CD4-positive, alpha-beta T cell treated with Interferon gamma for 1 hour (primary cell): ENCODE measurements at places on chromosomes 7 and 10.

DNA sequence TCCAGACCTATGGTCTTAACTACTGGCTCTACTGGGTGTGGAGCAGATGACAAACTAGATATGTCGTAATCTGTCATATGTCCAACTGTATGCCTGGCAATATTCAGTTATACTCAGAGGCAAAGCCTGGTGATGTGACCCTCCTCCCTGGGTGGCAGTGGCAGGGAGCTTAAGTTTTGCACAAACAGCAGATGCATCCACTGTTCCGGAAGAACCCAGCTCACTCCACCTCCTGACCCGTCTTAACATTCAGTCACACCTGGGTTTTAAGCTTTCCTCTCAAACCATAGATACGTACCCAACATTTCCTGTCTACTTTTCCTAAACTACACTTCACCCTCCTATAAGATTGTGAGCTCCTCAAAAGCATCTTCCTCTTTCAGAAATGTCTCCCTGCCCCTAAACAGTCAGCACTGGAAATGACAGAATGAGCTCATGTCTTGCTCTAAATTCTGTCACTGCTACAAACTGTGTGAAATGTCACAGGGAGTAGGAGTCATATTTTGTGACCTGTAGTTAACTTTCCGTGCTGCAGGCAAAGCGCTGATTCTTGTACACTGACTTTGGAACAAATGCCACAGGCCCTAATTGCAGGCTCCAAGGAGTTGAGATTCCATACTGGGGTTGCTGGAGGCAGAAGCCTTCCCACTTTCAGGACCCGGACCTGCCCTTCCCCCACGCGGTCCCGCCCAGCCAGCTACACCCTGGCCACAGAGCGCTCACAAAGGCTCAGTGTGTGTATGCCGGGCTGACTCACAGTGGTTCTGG, 23.9 kb downstream of the SCD start:
- DNase-seq: peak; percentile 47

GRCh38 chr7:127812540-127812939, 160.5 kb downstream of the SND1 start:
- DNase-seq: no peak

GRCh38 chr10:110600487-110601101, 33.1 kb downstream of the SMC3 start:
- peak; percentile 8 for DNase-seq

- no peak for DNase-seq
These were observed 82.5 kb upstream of the LRGUK start for GRCh38 chr7:134044682-134045081.

DNA sequence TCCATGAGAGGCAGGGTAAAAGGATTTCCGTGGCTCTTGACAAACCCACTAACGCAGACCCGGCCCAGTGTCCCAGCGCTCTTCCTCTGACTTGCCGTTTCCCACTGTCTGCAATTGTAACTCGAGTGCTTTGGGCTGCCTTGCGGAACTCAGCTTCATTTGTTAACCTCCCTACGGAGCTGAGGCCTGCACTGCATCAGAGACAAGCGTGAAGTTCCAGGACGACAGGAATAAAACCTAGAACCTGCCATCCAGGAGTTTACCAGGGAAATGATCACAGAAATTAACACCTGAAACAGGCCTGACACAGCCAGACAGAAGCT, 76.2 kb downstream of the SFMBT2 start:
- DNase-seq: no peak

GRCh38 chr7:115009139-115009538, 87.2 kb downstream of the MDFIC start:
- DNase-seq: no peak

GRCh38 chr10:107856047-107856315, 691.5 kb upstream of the SORCS1 start:
- DNase-seq: no peak

GRCh38 chr7:69115788-69116187, 482.5 kb upstream of the AUTS2 start:
- DNase-seq: no peak

- no peak for DNase-seq
These were observed 208.6 kb downstream of the PTPRN2 start for GRCh38 chr7:158378978-158379377.

- DNase-seq: peak; percentile 48
These were observed 28.4 kb upstream of the SMARCD3 start for GRCh38 chr7:151276666-151277590.

- no peak for DNase-seq
These were observed 71.7 kb downstream of the TMEM178B start for GRCh38 chr7:141145630-141145982.

- DNase-seq: no peak
These were observed 344.3 kb downstream of the AUTS2 start for GRCh38 chr7:69942573-69942972.

GRCh38 chr7:24221500-24221899, 62.5 kb upstream of the NPY start:
- no peak for DNase-seq

- DNase-seq: no peak
These were observed 14.7 kb downstream of the GRID2IP start for GRCh38 chr7:6536262-6537260.

- no peak for DNase-seq
These were observed 365.7 kb upstream of the SEMA3C start for GRCh38 chr7:81284576-81284975.

GRCh38 chr7:45162943-45163691, 5.5 kb downstream of the RAMP3 start:
- DNase-seq: no peak

GRCh38 chr7:7681191-7681935, 37.0 kb downstream of the RPA3 start:
- DNase-seq: peak; percentile 2

GRCh38 chr7:114150689-114151088, 231.9 kb upstream of the PPP1R3A start:
- no peak for DNase-seq

DNA sequence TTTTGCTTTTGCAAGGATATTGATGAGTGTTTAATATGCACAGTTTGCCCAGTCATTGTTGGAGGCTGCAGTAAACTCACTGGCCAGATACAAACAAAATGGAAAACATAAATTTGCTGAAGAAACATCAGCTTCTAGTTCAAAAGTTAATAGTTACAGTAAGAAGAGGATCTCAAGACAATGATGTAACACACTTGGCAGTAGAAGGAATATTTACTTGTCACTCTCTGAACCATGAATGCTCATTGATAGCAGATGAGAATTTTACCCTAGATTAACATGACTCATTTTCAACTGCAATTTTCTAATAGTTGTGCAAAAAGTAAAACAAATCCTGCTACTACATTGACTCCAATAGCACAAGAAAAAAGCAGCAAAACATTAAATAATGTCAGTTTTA, 47.7 kb downstream of the VWC2 start:
- DNase-seq: no peak

DNA sequence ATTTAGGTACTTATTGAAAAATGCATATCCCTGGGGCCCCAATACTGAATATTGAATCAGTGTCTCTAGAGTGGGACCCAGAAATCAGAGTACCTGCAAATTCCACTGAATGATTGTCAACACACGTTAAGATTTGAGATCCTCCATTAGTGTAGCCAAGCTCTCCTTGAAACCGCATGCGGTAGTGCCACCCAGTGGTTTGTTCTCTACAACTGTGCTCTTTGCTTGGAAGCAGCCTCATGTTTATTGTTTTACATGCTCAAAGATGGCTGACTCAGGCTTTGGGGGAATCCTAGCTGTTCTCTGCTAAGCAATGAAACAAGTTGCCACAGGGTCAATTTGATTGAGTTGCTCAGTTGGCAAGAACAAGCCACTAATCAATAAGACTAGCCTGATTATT, 340.2 kb upstream of the CELF2 start:
- DNase-seq: peak; percentile 33

- no peak for DNase-seq
These were observed 168.6 kb downstream of the REEP3 start for GRCh38 chr10:63689768-63690167.
